ENCODE measurements at places on chromosomes 2 and 18.

GRCh38 chr18:29892960-29893558 lies 1149.5 kb downstream of the DSC3 start:
- no peak for DNase-seq

DNA sequence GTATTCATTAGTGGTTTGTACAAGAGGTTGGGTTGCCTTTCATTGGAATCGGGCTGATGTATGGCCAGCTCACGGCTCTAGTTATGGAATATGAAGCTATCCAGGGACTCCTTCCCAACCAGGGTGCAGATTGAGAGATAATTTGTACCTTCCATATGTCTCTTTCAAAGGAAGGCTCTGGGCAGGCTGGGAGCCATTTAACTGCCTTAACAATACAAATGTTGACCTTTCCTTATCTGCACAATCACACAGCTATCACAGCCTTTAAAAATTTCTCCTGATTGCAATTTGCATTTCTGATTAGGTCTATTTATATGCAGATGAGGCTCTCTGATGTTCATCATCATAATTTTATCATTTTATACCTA lies 58.7 kb downstream of the MYO3B start:
- no peak for DNase-seq

GRCh38 chr2:231222318-231223000 lies 24.0 kb downstream of the ARMC9 start:
- DNase-seq, result no peak

GRCh38 chr2:216796115-216796840 lies 63.6 kb downstream of the TNP1 start:
- DNase-seq, result no peak

All from activated CD8-positive, alpha-beta memory T cell treated with anti-CD3 and anti-CD28 coated beads, Interleukin-2, amount 50 U/mL, for 4 hours (primary cell).